LHCN-M2 (cell line): ENCODE measurements at places on chromosomes 2 and 18.

DNA sequence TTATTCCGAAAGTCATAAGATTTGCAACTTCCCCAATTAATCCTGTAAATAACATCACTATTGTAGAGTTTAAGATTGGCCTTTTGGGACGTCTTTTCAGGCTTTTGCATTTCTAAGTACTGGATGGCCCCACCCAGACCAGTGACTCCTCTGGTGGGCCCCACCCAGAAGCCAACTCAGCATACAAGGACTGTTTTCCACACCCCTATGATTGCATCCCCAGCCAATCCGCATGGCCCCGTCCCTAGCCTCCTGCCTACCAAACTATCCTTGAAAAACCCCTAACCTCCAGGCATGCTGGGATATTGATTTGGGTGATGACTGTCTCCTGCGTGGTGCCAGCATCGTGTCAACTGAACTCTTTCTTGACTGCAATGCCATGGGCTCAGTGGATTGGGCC, 24.5 kb upstream of the TGIF1 start:
- DNase-seq, result no peak

DNA sequence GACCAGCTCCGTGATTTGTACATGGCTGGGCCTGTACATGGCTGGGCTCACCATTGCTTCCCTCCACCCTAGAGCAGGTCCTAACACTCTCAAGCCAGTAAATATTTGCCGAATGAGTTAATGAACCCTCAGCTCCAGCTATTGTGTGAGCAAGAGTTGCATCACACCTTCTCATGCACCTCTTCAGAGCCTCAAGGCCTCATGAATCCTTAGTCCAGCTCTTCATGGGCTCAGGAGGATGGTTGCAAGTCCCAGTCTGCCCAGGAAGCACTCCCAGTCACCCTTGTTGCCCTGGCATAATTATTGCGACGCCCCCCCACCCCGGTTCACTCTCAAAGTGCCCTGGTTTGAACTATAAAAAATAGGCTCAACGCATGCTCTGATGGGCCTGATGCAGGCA, 30.1 kb upstream of the GNAL start:
- no peak for DNase-seq

DNA sequence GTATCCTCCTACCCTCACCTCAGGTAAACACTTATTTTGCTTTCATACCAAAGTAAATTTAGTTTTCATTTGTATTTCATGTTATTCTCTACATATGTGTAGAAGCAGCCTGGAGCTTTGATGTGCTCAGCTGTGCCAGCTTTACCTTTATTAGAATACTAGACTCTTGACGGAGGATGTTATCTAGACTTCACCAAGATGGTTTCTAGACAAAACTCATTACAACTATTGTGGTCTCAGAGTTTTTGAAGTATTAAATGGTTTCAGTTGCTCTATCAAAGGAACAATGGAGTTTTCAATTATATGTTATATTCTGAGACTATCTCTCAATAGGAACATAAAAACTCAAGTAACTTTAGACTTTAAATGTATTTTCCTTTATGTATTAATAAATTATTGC, 5.0 kb upstream of the IL18RAP start:
- no peak for DNase-seq

DNA sequence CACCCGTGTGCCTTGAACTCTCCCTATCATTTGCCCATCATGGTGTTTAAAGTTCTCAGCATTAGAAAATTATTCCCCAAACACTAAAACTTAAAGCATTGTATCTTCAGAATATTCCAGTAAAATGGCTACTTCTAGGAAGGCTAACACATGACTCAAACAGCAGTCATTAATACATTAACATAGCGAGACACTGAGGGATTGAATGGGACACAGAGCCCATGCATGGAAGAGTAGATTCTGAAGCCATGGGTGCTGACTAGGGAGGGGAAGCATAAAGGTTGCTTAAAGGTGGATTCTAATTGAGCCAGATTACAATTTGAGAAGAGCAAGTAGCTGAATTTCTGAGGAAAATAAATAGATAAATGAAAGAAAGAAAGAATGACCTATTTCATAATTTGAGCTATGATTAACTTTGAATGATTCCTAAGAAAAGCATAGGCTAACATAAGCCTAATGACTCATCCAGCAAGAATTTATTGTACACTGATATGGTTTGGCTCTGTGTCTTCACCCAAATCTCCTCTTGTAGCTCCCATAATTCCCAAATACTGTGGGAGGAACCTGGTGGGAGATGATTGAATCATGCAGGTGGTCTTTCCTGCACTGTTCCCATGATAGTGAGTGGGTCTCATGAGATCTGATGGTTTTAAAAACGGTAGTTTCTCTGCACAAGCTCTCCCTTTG, 79.8 kb upstream of the PIK3C3 start:
- DNase-seq, result peak; percentile 53

DNA sequence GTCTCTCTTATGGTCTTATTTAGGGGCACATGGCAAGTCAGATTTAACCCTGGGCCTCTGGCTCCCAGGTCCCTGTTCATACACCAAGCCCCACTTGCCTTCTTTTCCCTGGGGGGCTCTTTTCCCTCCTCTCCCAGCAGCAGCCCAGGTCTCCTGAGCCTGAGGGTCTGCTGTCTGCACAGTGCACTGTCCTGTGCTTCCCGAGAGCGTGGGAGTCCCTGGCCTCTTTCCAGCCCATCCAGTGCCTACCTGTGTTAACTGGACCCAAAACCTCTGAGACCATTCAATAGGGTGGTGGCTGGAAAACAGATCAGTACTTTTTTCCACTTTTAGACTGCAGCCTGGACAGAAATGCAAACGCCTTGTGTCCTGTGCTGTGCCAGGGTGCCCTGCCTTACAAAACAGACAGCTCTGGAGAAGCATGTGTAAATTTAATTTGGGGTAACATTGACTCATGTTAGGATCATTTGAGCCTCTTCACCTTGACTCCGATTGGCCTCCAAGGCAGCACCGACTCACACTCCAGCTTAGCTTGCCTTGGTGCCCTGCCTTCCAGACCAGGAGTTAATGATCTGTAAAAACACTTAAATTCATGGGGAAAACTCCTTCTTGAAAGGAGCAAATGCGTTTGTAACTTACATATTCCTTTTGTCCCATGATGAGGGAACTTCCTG, 34.3 kb downstream of the TWIST2 start:
- peak; percentile 21 for DNase-seq

GRCh38 chr18:30106356-30106755, 936.2 kb downstream of the DSC3 start:
- peak; percentile 40 for DNase-seq

DNA sequence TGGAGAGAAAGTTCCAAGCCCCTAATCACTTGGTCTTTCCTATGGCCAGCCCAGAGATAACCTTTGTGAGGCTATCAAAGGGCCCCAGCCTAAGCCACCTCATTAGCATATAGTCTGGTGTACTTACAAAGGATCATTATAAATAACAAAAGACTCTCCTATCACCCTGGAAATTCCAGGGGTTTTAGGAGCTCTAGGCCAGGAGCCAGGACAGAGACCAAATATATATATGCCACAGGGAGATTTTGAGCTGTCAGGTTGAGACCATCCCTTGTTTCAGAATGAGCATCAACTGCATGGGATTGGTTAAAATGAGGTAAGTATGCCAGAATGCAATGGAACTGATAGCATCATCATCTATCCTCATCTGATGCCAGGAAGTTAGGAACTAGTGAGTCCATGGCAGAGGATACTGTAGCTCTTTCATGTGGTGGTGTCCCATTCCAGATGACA, 32.1 kb upstream of the CHRNA1 start:
- DNase-seq, result no peak

GRCh38 chr2:97761192-97761591, 47.8 kb downstream of the ZAP70 start:
- no peak for DNase-seq

GRCh38 chr2:72211777-72212485, 64.3 kb upstream of the CYP26B1 start:
- DNase-seq, result peak; percentile 41

- DNase-seq, result no peak
Observed at GRCh38 chr2:215249501-215249900, 62.4 kb upstream of the ATIC start.

GRCh38 chr2:133266926-133267590, 301.2 kb downstream of the NCKAP5 start:
- no peak for DNase-seq

DNA sequence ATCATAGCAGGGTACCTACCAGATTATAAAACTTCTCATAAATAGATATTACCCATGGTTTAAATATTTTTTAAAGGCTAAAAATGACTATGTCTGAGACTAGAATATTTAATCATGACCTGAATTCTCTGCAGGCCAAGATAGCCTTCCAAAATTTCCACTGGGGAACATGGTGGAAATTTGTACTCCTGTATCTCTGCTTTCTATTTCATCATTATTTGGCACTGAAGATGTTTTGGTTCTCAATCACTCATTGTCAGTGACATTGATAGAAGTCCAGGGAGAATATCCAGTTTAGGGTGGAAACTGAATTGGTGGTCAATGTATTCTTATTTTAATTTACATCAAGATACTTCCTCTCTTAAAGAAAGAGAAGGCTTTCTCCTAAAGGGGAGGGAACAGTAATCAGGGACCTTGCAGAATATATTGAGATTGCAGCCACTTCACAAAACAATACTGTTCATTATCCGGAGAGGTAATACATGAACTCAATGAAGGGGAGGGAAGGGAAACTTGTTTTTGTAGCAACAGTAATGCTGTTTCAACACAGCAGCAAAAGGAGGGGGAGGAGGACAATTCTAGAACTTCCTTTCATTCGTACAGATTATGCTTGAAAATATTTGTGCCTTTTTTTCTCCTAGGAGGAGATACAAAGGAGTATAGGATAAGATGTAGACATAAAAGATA, 34.1 kb downstream of the EEF1B2 start:
- no peak for DNase-seq

GRCh38 chr2:59791004-59791618, 762.3 kb downstream of the BCL11A start:
- DNase-seq, result no peak

- DNase-seq, result no peak
Observed at GRCh38 chr2:24657818-24658217, 135.4 kb downstream of the PTRHD1 start.

GRCh38 chr2:134679745-134680144, 39.1 kb downstream of the TMEM163 start:
- DNase-seq, result no peak
